Stimulated activated CD8-positive, alpha-beta memory T cell treated with anti-CD3 and anti-CD28 coated beads, Interleukin-7, amount 100 ng/mL, for 4 hours (primary cell): ENCODE measurements at places on chromosomes 13 and 19.

DNA sequence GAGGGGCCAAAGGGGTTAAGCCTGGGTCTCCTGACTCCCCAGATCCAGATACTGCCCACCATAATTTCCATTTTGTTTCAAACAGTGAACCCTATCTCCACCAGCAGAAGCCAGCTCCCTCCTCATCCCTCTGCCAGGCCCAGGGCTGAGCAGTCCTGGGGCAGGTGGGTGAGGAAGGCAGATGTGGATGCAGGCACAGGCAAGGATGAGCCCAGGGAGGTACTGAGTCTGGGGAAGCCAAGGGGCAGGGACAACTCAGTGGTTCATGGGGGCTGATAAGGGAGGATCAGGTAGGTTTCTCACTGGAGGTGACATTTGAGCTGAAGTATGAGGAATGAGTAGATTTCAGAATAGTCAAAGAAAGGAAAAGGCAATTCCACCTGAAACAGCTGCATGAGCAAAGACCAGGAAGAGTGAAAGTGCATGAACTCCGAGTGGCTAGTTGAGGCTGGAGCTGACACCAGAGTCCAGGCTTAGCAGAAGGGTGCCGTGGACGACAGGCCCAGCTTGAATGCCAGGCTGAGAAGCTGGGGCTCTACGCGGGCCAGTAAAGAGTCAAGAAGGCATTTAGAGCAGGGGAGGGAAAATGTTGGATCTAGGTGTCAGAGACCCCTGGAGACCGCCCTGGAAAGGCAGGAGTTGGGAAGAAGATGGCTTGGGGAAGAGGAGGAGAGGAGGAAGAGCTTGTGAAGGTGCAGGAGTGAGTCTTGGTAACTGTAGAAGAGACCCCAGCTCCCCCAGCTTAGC, 10.3 kb downstream of the CIC start:
- no peak for DNase-seq

DNA sequence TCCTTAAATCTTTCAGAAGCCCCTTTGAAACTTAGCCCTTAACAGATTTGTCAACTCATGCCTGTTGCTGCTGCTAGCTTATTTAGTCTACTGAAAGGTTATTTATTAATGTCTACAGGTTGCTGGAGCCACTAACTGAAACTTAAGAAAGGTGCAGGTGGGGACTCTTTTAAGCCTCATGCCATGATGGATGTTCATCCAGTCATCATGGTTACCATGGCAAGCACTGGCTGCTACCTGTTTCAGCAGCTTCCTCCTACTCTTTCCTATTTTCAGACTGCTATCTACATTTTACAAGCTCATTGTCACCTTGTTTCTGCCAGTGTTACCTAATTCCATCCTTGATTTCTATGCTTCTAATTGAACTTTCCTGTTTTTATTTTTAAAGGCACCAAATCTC, 27.1 kb downstream of the DGKH start:
- no peak for DNase-seq

DNA sequence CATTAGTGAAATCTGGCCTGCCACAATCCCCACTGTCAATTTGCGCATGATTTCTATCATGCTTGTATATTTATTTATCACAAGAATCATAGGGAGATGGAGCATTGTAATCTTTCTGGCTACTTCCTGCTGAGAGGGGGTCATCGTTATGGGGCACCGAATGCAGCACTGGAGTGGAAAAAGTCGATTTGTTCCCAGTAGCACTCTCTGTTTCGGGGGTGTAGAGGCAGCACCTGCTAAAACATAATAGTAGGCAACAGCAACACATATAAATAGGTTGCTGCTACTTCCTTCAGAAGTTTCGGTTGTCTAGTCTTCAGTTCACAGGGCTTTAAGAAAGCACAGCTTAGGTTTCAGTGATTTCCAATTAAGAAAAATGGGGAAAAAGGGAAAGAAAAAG, 23.4 kb upstream of the CEACAM21 start:
- DNase-seq: no peak

DNA sequence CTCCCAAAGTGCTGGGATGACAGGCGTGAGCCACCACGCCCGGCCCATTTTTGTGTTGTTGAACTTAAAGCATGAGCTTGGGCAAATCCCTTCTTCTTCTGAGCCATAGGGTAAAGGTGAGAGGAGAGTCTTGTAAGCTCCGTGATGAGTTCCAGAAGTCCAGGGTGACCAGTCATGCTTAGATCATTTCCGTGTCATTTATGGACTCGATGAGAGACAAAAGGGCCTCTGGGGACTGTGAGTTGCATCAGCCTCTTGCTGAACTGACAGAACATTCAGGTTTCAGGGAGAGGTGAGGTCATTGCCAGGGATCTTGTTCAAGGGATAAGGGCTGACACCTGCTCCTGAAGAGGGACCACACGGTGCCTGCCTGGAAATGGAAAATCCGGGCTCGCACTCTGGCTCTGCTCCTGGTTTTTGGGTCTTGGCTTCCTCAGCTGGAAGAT, 53.6 kb downstream of the GADD45B start:
- no peak for DNase-seq

DNA sequence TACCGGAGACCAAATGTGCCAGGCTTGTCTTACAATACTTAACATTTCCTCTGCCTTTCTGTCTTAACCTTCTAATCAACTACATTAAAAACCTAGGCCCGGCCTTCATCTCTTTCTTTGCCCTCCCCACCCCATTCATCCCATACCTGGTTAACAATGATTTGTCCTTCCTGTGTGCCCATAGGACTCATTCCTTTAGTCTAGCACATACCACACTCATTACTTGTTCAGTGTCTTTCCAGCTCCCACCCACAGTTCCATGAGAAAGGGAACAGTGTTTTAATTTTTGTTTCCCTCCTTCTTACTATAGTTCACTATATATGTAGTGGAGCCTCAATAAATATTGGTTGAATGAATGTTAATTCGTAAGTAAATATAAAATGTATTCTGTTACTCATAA, 2.4 kb downstream of the CLN5 start:
- no peak for DNase-seq

- DNase-seq: no peak
These were observed 44.5 kb upstream of the SPACA7 start for GRCh38 chr13:112331675-112332074.

GRCh38 chr13:22801402-22802003, 379.3 kb upstream of the SGCG start:
- DNase-seq: no peak

DNA sequence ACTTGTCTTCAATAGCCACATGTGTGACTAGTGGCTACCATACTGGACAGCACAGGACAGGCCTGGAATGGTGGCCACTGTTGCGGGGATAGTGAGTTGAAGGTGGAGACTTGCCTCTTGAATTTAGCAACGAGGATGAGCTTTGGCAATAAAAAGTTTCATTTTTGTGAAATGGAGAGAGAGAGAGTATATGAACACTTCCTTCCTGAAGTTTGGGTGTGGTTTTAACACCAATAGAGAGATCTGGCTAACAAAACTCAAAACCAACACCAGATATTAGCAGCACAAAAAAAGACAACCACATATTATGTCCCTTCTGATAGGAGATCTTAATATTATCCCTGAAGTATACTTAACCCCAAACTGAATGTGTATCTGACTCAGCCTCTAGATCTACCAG, 6.3 kb upstream of the LRFN3 start:
- no peak for DNase-seq

DNA sequence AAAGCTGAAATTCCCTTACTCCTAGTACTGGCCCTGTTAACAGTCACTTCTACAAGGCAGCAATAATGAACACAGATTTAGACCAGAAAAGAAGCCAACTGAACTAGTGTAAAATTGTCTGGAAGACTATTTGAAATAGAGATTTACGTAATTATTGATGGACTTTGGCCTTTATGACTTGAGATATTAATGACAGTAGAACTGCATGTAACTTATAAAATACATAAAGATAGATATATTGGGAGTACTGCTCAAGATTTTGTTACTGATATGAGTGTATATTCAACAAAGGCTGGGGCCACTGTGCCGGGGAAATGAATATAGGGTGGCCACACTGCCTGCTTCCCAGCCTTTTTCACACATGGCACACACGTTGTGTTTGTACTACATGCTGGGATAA, 88.8 kb downstream of the STARD13 start:
- no peak for DNase-seq

GRCh38 chr13:45728759-45729158, 26.6 kb downstream of the CBY2 start:
- no peak for DNase-seq

DNA sequence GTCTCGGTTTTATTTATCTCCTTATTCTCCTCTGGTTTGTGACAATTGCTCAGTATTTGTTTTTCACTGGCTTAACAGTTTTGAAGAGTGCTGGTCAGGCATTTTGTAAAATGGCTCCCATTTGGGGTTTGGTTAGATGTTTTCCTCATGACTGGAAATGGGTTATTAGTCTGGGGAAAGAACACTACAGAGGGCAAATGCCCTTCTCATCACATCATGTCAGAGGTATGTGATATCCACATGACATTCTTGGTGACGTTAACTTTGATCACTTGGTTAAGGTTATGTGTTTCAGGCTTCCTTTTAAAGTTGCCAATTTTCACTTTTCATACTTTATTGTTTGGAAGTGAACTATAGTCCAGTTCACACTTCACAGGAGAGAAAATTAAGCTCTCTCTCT, 74.8 kb upstream of the KLHL1 start:
- no peak for DNase-seq

DNA sequence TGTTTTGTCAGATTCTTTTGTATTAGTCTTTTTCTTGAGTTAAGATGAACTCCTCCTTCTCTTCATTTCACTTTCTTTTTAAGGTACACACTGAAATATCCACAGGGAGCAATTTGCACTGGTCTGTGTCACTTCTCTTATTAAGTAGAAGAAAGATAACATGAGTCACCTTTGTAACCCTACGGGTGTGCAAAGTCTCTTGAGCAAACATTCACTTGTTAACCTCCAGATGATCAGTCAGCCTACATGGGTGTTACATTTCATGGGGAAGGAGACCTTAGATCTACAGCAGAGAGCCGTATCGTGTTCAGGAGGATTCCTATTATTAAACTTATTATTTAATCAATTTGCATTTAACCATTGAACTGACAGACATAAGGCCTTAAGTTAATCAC, 5.1 kb downstream of the ZNF507 start:
- no peak for DNase-seq

DNA sequence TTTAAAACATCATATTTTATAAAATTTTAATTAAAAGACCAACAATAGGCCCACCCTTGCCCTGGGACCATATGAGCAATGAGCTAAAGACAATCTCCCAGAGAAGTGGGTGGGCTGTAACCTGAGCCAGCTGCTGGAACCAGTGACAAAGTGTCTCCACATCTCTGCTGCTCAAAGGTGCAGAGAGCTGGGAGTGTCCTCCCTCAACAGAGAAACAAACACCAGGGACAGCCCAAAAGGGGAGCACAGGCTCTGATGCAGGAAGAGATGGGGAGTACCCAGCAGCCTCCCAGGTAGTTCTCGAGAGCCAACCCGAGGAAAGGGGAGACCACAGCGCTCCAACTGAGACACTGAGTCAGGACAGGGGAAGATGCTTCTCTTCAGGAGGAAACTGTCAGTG, 39.1 kb downstream of the DOCK9 start:
- no peak for DNase-seq

- no peak for DNase-seq
These were observed 8.9 kb downstream of the CACNG8 start for GRCh38 chr19:53971673-53972072.

- no peak for DNase-seq
These were observed 2.1 kb downstream of the PRMT1 start for GRCh38 chr19:49678985-49679770.

DNA sequence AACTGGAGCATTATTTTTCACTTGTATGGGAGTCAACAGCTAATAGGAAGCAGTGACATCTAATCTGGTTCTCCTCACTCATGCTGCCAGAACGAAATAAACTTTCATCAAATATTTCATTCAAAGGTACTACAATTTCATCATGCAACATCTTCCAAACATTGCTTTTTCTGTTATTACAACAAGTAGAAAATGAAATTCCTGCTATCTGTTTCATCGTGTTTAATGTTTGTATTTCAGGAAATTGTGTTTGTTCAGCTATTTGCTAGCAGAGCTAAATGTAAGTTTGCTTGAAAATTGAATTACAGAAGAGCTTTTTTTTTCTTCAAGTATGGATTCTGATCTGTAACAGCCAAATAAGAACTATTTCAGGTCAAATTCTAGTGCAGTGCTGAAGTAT, 90.1 kb downstream of the SLITRK6 start:
- no peak for DNase-seq

GRCh38 chr19:56727677-56728076, 56.1 kb upstream of the ZNF835 start:
- DNase-seq: no peak

- DNase-seq: no peak
These were observed 4.0 kb downstream of the SYT5 start for GRCh38 chr19:55176076-55176475.

GRCh38 chr13:61546911-61547310, 131.3 kb upstream of the PCDH20 start:
- DNase-seq: no peak

DNA sequence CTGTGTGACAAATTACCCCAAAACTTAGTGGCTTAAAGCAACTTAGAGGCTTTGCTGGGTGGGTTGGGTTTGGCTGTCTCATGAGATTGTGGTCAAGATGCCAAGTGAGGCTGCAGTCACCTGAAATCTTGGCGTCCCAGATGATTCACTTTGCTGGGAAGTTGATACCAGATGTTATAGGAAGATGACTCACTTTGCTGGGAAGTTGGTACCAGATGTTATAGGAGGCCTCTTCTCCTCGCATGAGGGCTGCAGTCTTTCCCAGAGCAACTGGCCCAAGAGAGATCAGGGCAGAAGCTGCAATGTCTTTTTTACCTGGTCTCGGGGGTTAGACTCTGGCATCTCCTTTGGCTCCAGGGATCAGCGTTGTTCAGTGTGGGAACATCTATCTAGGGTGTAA, 16.8 kb downstream of the TEX29 start:
- no peak for DNase-seq

DNA sequence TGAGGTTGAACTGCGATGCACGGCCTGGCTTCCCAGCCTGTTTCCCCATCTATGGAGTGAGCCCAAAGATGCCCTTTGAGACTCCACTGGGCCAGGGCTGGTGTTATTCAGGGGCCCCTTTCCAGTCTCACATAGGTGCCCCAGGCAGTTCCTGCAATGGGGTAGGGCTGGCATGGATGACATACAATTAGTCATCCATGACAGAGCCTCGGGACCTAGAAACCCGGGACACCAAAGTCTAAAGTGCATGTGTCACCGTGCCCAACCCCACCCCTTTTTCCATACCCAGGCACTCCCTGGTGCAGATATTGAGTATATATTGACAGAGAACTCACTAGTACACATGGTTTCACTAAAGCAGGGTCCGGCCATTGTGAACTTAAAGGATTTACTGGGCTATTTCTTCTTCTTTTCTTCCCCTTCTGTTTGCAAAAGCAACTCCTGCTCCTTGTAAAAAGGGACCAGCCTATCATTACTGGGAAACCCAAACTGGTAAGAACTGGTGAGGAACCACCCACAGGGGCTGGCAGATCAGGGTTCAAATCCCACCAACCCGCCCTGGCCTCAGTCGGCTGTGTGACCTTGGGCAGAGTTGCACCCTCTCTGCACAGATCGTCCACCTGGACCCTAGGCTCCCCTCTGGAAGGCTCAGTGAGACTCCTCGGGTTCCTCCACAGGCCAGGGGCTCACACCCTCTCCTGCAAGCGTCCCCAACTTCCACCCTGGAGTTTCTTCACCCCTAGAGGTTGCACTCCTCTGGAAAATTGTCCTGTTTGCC, 2.7 kb downstream of the B3GNT3 start:
- DNase-seq: peak; percentile 21
